ENCODE measurements at places on chromosomes 5 and 9.

GRCh38 chr5:67453111-67453905 lies 256.7 kb upstream of the CD180 start:
- DNase-seq: no peak

DNA sequence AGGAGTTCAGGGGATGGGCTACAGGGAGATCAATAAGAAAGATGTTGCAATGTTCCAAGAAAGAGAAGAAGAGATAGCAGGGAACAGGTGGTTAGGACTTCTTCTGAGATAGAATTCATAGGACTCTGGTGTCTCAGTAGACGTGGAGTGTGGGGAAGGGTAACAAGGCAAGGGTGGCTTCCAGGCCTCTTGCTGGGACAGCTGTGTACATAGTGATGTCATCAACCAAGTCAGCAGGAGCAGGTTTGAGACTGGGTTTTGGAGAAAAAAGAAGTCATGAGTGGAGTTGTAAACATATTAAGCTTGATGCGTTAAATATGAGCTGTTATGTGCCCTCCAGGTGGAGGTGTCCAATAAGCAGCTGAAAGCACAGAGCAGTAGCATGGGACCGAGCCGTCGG lies 211.8 kb upstream of the RASEF start:
- DNase-seq: no peak

- DNase-seq: no peak
Observed at GRCh38 chr5:84589926-84590325, 205.2 kb upstream of the EDIL3 start.

DNA sequence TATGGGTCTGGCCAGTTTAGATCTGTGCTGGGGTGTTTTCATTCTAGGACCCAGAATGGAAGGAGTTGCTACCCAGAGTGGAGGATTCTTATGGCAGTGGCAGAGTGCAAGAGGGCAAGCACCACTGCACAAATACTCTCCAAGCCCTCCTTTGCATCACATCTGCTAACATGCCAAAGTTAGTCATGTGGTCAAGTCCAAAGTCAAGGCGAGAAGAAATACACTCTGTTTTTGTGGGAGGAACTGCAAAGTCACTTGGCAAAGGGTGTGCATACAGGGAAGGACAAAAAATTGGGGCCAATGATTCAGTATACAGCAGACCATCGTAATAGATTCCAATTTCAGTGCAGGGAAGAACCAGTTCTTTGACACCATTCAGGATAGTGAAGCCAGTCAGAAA lies 43.9 kb upstream of the HMGCS1 start:
- DNase-seq: no peak

DNA sequence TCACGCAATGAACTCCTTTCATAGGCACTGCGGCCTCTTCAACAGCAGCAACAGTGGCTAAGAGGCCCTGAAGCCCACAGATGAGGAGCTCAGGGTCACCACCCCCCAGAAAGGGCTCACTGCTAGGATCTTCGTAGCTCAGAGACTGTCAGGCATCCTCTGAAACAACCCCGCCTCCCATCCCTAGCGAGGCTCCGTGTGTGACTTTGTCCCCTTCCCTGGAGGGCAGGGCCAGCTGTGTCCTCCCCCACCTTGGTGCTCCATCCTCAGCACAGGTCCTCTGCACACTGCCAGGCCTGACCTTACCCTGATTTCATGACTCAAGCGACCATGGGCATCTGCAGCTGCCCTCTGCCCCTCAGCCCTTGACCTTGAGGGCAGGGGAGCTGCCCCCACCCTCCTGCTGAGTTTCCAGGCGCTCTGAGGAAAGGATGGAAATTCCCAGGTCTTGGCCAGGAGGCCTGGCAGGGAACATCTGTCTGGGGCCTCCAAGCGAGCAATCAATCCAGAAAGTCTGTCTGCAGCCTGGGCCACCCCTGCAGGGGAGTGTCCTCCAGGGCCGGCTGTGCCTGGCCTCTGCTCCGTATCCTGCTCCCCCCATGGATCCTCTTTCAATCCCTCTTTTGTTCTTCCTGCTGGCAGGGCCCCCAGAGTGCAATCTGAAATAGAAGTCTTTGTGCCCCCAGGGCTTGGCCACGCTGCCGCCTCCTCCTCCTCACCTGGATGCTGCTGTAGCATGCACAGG lies 6.8 kb upstream of the IRX4 start:
- no peak for DNase-seq

- no peak for DNase-seq
Observed at GRCh38 chr5:140038373-140038957, 4.6 kb downstream of the NRG2 start.

GRCh38 chr9:122070728-122071515 lies 22.2 kb downstream of the TTLL11 start:
- DNase-seq: no peak

DNA sequence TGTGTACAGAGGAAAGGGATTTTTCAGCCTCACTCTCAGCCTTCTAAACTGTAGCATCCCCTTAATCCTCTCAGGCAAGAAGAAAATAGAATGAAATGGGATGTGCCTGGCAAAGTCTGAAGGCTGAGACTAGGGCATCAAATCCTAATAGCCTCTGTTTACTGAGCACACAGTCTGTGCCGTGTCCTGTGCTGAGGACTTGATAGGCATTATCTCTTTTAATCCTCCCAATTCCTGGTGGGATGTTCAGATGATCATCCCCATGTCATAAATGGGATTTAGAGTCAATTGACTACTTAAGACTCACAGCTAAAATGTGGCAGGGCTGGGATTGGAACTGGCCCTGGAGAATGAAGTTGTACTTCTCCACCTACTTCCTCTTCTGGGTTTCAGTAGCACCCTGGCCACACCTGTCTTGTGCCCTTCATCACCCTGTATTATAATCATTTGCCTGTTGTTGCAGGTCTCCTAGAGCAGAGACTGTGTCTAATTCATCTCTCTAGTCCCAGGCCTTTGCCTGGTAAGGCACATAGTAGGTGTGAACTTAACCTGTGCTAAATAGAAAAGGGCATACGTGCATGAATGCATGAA lies 81.0 kb downstream of the WWC1 start:
- no peak for DNase-seq

DNA sequence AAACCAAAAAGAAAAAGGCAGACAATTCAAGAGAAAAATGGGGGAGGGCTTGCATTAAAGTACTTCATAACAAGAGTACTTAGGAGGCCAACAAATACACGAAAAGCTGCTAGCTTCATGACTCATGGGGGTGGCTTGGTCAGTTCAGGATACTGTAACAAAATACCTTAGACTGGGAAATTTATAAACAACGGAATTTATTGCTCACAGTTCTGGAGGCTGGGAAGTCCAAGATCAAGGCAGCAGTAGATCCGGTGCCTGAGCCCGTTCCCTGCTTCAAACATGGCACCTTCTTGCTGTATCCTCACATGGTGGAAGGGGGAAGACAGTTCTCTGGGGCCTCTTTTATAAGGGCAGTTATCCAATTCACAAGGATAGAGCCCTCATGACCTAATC lies 111.4 kb downstream of the C9orf50 start:
- DNase-seq: no peak

- DNase-seq: no peak
Observed at GRCh38 chr5:152104211-152104610, 179.6 kb upstream of the GLRA1 start.

- no peak for DNase-seq
Observed at GRCh38 chr5:53568871-53569270, 8.4 kb downstream of the NDUFS4 start.

- DNase-seq: peak; percentile 82
Observed at GRCh38 chr5:58582803-58583491, at the start of gene RAB3C. Gene RAB3C (plus strand): TSS chr5:58583075. CDS start chr5:58583209, 134 bp downstream.

Data from naive B cell (primary cell).